ENCODE measurements at places on chromosomes 5 and 9.
A peak's percentile ranks its signal among the peaks of the same experiment; 100 is the strongest.

- no peak for DNase-seq
These were observed 95.1 kb downstream of the SH3TC2 start for GRCh38 chr5:148967783-148968182.

DNA sequence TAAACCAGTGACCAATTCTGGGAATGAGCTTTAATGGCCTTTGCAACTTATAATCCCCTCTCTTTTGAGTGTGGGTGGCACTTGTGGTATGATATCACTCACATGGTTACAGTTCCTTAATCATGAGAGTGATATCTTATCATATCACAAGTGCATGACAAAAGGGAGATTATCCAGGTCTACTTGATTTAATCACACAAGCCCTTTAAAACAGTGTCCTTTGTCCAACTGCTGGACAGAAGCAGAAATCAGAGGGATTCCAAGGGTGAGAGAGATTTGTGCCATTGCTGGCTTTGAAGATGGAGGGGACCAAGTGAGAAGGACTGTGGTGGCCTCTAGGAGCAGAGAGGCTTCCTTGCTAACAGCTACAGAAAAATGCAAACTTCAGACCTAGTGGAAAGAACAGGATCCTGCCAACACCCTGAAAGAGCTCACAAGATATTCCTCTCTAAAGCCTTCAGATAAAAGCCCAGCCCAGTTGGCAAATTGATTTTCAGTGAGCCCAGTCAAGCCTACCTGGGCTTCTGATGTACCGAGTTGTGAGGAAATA, 279.0 kb upstream of the TLE4 start:
- no peak for DNase-seq

DNA sequence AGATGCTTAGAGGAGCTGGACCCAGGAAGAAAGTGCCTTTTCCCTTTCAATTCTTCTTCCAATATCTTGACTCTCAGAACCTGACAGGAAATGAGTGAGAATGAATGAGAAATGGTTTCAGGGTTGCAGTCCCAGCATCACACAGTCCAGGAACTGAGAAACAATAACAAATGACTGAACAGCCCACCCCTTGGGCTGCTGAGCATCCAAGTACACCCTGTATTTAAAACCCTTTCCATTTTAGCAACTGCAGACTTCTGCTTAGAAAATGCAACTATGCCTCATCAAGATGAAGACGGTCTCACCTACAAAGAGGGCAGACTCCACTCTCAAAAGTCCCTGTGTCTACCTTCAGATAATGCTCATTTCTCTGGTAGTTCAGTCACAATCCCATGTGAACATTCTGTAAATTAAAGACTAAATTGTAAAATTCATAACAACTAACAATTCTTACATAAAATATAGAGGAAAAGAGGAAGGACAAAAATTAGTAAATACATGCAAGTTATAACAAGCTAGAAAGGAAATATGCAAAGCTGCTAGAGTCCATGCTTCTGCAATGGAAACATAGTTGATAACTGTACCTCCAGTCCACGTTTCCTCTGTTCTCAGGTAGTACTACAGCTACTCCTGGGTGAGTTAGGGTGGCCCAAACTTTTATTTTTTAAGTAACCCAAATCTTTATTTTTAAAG, 316.5 kb downstream of the ICE1 start:
- DNase-seq, result no peak

DNA sequence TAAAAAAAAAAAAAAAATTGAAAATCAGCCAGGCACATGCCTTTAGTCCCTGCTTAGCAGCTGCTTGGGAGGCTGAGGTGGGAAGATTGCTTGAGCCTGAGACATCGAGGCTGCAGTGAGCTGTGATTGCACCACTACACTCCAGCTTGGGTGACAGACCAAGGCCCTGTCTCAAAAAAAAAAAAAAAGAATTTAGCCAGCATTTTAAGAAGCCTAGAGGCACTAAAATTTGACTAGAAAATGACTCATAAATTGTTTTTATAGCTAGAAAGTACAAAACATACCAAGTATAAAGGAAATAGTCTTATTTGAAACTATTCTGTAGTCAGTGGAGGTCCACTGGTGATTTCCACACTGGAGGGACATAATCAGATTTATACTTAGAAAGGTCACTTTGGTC, 17.5 kb downstream of the LRRC70 start:
- DNase-seq, result no peak

- DNase-seq, result no peak
These were observed 16.5 kb downstream of the BHMT2 start for GRCh38 chr5:79086116-79086515.

DNA sequence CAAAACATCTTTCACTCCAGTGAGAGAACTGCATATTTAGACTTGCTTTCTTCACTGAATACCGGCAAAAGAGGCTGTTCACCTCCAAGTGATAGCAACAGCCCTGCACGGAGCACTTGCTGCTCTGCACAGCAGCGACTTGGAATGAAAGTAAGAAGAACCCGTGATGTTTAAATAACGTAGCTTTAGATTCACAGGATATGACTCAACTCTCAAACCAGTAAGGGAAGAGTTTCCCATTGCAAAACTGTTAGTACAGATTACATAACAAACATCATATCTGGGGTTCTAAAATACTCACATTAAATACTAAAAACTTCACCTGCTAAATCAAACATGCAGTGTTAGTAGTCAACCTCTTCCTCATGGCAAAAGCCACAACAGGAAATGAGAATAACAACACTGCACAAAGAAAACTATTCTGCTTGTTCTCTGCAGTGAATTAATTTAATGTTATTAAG, 203.4 kb downstream of the MCTP1 start:
- DNase-seq, result no peak

GRCh38 chr9:110143485-110143884, 64.5 kb downstream of the C9orf152 start:
- DNase-seq, result no peak

DNA sequence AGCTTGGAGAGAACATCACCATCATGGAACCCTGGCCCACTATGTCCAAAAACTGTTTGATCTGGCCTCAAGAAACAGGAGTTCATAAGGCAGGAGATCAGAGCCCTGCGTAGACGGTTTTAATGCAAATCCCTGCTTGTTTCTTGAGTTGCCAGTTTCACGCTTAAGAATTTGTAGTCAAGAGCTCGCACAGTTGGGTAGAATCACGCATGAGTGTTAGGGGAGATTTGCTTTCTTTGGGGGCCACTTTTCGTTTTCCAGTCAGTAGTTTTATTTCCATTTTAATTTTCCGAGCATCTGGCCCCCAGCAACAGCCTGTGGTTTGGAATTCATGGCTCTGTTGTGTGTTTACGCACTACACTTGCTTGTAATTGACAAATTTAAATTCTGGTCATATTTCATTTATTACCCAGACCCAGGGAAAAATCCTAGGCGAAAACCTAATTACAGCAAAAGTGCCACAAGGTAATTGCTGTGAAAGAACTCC, 6.6 kb upstream of the C5orf58 start:
- DNase-seq, result no peak

DNA sequence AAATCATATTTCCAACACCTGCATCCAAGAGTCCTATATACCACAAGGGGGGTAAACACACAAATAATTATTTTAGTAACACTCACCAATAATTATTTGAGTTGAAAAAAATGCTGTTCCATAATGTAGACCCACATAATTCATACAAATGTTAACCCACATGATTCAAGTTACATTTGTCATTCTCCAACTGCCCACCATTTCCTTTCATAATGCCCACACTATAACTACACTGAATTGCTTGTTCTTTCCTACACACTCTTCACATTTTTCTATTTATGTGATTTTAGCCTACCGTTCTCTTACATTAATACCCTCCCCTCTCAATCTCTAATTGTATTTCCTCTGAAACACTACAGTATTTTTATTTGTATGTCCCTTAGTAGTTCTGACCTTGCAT, 35.9 kb upstream of the HK3 start:
- DNase-seq, result no peak

GRCh38 chr5:82793808-82794419, 283.3 kb downstream of the TMEM167A start:
- peak; percentile 54 for DNase-seq

DNA sequence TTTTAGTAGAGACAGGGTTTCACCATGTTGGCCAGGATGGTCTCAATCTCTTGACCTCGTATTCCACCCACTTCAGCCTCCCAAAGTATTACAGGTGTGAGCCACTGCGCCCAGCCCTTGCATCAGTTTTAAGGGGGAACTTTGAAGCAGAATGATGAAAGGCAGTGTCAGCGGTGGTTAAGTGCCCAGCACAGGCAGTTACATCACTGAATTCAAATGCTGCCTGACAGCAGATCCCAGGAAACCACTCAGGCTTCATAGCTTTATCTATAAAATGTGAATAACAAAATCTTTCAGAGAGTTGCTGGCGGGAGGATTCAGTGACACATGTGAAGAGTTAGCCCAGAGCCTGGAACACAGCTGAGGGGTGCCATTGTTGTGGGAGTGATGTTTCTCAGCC, 26.5 kb downstream of the FGF1 start:
- DNase-seq, result no peak

- DNase-seq, result no peak
These were observed 115.2 kb downstream of the EFNA5 start for GRCh38 chr5:107555425-107556090.

- no peak for DNase-seq
These were observed 4.0 kb downstream of the TSLP start for GRCh38 chr5:111075520-111075919.

DNA sequence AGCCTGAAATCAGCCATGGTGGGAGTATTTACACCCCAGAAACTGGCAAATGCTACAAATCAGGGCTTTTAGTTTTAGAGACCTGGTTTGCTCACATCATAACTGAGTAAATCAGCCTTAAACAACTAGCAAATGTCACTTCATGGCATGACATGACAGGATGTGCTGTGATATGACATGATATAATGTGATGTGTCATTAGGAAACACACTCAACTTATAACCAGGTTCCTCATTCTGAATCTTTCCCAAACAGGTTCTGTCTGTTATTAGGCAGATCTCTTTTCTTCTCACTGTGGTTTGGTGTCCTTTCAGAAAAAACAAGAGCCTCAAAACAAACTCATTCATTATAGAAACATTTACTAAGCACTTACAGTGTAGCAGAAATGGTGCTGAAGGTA, 90.5 kb downstream of the ADAMTS12 start:
- DNase-seq, result no peak

- no peak for DNase-seq
These were observed 36.3 kb upstream of the OTULINL start for GRCh38 chr5:14545308-14545707.

DNA sequence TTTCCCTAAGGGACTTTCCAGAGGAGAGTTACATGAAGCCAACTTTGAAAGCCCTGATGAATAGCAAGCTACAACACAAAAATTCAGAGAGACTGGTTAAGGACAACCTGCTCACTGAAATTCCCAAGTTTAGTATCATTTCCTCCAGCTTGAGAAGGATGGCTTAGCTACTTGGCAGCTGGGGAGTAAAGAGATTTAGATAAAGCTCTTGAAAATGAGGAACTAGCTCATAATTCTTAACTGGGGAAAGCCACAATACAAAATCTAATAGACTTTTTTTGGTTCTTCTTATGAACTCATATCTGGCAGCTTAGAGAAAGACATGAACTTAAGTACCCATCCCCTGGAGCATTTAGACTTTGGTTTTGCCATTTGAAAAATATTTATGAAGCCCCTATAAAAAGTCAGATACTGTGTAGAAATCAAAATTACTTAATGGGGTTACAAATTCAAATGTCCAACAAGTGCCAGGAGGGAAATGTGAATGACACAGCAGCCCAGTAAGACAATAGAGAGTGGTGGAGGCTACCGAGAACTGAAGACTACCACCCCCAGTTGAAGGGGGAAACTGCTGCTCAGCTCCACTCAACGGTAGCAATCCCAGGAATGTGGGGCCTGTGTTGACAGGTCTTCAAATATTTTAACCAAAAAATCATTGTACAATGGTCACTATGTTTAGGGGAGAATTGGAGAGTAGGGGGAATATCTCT, 79.4 kb upstream of the ADRB2 start:
- no peak for DNase-seq

GRCh38 chr9:107667231-107668070, 177.9 kb upstream of the KLF4 start:
- no peak for DNase-seq

- DNase-seq, result no peak
These were observed 92.7 kb downstream of the LHFPL2 start for GRCh38 chr5:78555870-78556269.

- no peak for DNase-seq
These were observed 4.2 kb downstream of the LECT2 start for GRCh38 chr5:135950611-135951010.

DNA sequence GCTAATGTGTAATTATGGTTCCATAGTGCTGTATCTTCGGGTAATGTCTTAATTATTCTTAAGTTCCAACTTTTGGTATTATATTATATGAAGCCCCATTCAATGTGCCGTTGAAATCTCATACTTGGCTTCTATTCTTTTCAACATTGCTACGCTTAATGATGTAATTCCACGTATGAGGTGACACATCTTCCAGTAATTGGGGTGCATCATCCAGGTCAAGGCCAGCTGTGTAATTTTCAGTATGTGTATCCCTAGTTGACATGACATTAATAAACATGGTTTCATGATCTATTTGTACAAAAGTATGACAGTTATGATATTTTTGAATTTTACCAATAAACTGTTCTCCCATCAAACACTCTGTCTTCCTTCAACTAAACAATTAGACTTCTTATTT, 546.3 kb downstream of the CTNND2 start:
- DNase-seq, result no peak

DNA sequence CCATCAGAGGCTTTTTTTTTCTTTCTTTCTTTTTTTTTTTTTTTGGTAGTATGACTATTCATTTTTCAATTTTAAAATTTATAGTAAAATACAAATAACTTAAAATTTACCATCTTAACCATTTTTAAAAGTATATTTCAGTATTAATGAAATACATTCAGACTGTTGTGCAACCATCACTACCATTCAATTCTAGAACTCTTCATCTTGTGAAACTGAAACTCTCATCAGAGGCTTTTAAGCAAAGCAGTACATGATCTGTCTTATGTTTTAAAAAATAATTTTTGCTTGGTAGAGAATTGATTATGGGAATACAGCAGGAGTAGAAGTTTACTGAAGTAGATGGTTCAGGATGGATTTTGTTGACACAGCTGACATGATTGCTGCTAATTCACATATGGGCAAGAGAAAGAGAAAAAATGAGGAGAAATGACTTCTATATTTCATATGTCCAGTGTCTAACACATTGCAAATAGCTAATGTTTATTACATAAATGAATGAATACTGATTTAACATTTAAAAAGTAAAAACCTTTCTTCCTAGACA, 13.4 kb downstream of the ELOVL7 start:
- DNase-seq, result no peak

Measured in stimulated activated CD4-positive, alpha-beta T cell treated with anti-CD3 and anti-CD28 coated beads, Interleukin-4, amount 100 ng/mL, for 24 hours (primary cell).